Activated CD8-positive, alpha-beta memory T cell treated with anti-CD3 and anti-CD28 coated beads for 4 hours (primary cell): ENCODE measurements at places on chromosomes 6 and 20.

DNA sequence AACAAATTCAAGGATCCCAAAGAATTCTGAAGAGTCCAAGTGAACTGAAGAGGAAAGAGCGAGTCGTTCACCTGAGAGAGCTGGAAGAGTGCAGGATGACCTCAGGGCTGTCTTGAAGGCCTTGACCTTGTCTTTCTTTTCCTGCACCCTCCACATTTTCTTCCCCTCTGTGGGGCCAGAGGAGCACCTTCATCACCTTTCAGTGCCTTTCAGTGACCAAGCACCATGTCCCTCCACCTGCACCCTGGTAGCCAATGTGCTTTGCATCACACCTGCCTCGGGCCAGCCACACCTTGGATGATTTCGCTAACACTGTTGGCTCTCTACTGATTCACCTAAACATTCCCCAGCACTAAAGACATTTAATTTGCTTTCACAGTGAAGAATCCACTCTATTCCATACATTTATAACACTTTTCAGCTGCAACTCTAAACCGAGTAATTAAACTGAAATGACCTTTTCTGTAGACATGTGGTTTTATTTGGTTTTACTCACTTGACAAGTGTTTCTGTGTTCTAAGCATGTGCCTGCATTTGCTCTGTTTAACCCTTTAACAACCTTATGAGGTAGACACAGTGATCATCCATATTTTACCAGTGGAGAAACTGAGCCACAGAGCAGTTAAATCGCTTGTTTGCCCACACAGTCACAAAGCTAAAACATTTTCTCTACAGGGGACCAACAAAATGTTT lies 121.3 kb upstream of the CST7 start:
- no peak for DNase-seq

GRCh38 chr20:64092258-64093012 lies 8.2 kb upstream of the LKAAEAR1 start:
- no peak for DNase-seq

GRCh38 chr6:52104979-52105378 lies 17.6 kb upstream of the PKHD1 start:
- DNase-seq: no peak

- no peak for DNase-seq
Observed at GRCh38 chr20:42530855-42531448, 658.8 kb downstream of the PTPRT start.

DNA sequence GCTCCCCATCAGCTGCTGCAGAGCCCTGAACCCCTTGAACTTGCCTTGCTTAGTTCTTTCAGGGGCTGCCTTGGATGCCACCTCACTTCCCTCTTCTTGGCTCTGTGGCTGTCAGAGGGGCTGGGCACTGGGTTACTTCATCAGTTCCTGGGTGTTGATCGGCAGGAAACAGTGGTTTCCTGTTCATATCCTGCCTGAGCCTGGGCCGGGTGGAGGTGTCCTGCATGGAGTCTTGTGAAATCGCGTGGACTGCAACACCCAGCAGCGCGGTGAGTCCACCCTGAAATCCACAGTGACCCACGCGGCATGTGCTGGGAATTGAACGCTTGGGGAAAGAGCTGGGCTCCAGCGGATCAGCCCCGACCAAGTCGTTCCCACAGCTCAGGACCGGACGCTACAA lies 97.5 kb downstream of the CDH26 start:
- peak; percentile 30 for DNase-seq

DNA sequence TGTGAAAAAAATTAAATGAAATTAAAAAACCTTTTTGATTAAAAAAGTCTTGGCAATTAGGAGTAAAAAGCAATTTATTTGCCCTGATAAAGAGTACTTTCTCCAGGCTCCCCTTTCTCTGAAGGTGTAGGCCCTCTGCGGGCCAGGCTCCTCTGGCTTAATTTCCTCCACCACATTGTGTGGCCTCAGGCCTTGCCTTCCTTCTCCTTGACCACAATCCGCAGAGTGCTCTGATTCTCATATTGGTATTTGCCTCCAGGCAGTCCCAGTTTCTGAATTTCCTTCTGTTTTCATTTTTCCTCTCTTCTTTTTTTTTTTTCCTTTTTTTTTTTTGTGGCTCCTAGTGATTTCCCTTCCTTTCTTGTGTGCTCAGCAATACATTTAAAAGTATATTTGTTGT lies 96.4 kb downstream of the AIG1 start:
- DNase-seq: no peak

- no peak for DNase-seq
Observed at GRCh38 chr6:34234667-34235306, 1.9 kb upstream of the HMGA1 start.

DNA sequence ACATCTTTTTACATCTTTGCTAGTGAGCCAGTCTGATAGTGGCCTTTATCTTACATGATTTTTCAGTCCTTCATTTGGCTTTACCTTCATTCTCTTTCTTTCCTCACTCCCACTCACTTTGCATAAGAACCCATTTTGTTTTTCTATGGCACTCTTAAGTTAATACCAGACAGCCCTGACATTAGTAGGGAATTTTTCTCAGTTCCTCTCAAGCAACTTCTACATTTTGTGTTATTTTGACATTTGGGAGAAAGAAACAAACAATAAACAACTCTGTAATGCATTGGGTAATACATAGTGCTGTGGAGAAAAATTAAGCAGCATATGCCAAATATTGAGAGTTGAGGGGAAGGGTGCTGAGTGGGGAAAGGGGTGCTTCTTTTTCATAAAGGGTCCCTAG lies 524.1 kb upstream of the JAG1 start:
- DNase-seq: no peak

- DNase-seq: no peak
Observed at GRCh38 chr20:49969946-49970345, 12.8 kb upstream of the SNAI1 start.
